Activated naive CD4-positive, alpha-beta T cell treated with anti-CD3 and anti-CD28 coated beads for 36 hours (primary cell): ENCODE measurements at places on chromosomes 13 and 19. TPM values are rescaled to one million over a fixed set of nuclear protein-coding genes. Genes with fewer than 3 reads are reported as not detected.
A peak's percentile ranks its signal among the peaks of the same experiment; 100 is the strongest.

DNA sequence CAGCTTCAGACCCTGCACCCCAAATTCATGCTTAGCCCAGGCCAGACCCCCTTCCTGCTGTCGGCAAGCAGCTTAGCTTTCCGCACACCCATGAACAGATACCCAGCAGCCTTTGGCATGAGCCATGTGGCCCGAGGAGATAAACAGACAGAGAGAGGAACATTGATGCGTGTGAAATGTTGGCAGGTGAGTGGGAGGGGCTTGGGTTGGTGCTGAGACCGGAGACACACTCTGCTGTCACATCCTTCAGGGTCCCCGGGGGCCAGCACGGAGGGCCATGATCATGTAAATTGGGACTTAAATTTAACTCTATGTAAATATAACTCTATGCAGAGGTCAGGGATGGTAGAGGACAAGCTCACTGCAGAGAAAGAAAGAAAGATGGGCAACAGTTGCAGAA, 1.5 kb downstream of the CD22 start:
- no peaks in the 10 kb centered on the region for H3K36me3 ChIP-seq
- peaks cover 2% of the 10 kb centered on the region for H3K27me3 ChIP-seq
- H3K4me3 ChIP-seq: no peak overlapping the region
- DNase-seq: no peak

GRCh38 chr19:5957170-5957569, 20.8 kb downstream of the RANBP3 start:
- peaks cover 92% of the 10 kb centered on the region for H3K4me1 ChIP-seq
- H3K27me3 ChIP-seq: no peaks in the 10 kb centered on the region
- no peak overlapping the region for H3K4me3 ChIP-seq
- no peak for DNase-seq

GRCh38 chr13:24306632-24307031, 2.7 kb upstream of the C1QTNF9 start:
- no peaks in the 10 kb centered on the region for H3K27me3 ChIP-seq

The BEST2 gene
- total RNA-seq: not detected

- H3K27ac ChIP-seq: no peak overlapping the region
- H3K36me3 ChIP-seq: no peaks in the 10 kb centered on the region
- H3K4me1 ChIP-seq: no peaks in the 10 kb centered on the region
Observed at GRCh38 chr13:101945435-101945834, 456.4 kb downstream of the FGF14 start.

DNA sequence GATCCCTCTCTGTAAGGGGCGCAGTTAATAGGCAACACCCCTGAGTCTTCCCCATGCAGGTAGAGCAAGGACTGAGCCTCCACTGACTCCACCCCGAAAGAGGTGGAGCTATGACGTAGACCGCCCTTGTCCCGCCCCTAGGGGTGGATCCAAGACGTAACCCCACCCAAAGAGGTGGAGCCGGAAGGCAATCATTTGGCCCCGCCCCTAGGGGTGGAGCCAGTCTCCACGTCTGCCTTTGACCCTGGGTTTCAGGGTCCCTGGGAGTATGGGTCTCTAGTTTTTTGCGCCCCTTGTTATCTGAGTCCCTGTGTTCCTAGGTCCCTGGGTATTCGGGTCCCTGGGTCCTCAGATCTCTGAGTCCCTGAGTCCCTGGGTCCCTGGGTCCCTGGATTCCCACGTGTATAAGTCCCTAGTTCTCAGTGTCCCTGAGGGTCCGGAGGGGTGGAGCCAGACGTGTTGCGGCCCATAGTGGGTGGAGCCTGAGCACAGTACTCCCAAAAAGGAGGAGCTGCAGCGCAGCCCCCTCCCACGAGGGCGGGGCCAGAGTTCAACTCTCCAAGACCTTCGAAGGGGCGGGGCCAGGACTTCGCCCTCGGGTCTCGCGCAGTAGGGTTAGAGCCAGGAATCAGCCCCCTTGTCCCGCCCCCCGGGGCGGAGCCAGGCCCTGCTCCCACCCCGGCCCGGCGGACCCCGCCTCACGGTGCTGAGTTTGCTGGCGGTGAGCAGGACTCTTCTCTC, 5.3 kb downstream of the DENND1C start:
- DNase-seq: peak; percentile 70
- H3K27ac ChIP-seq: no peak overlapping the region
- no peak overlapping the region for H3K4me3 ChIP-seq
- no peaks in the 10 kb centered on the region for H3K27me3 ChIP-seq
- peaks cover 16% of the 10 kb centered on the region for H3K36me3 ChIP-seq

DNA sequence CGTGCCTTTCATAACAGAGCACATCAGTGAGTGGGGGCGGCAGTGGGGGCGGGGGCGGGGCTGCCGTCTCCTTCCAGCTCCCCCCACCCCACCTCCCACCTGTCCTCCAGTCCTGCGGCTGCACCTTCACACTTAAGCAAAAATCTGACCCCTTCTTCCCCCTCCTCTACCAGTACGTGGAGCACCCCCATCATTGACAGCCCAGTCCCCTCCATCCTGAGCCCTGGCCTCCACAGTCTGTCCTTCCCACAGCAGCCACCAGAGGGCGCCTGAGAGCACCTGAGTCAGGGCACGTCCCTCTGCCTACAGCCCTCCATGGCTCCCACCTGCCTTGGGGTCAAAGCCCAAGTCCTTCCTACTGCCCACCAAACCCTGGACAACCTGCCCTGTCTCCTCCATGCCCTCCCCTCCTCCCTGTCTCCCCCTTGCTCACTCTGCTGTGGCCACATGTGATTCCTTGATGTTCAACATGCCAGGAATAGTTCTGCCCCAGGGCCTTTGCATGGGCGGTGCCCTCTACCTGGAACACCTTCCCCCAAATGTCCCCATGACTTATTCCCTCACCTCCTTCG, 4.0 kb downstream of the EBI3 start:
- H3K4me1 ChIP-seq: peaks cover 3% of the 10 kb centered on the region
- no peaks in the 10 kb centered on the region for H3K36me3 ChIP-seq
- DNase-seq: peak; percentile 89
- H3K27ac ChIP-seq: peak overlapping the region; percentile 53
